ENCODE measurements at places on chromosomes 3 and 15.

- DNase-seq, result no peak
Measured at GRCh38 chr15:57455929-57456328, 79.6 kb downstream of the CGNL1 start.

GRCh38 chr3:159919873-159920272 is 68.8 kb upstream of the IL12A start:
- DNase-seq, result peak; percentile 78

DNA sequence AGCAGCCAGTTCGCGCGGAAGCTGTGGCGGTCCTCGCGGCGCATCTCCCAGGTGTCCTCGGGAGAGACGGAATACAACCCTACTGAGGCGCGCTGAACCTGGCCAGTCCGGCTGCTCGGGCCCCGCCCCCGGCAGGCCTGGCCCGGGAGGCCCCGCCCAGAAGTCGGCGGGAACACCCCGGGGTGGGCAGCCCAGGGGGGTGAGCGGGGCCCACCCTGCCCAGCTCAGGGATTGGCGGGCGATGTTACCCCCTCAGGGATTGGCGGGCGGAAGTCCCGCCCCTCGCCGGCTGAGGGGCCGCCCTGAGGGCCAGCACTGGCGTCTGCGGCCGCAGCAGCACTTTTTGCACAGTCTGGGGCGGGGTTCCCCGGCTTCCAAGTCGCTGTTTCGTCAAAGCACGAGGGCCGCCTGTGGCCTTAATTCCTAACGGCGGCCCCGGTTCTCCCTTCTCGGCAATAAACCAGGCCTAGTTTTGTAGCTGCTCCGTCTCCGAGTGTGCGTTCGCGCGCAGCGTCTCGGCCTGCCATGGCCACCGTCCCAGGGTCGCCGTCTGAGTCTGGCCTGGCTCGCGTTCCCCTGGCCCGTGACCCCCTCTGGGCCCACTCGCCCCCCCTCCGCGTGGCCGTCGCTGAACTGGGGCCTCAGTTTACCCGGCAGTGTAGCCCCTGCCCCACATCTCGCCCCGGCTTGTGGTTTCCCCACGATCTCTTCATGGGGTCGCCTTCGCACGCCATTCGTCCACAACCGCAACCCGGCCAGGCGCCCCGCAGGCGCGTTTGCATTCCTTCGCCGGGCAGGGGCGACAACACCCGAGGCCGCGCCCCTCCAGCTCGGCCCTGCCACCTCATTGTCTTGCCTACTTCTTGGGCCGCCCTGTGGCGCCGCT is 30.0 kb downstream of the NBEAL2 start:
- DNase-seq, result peak; percentile 94

DNA sequence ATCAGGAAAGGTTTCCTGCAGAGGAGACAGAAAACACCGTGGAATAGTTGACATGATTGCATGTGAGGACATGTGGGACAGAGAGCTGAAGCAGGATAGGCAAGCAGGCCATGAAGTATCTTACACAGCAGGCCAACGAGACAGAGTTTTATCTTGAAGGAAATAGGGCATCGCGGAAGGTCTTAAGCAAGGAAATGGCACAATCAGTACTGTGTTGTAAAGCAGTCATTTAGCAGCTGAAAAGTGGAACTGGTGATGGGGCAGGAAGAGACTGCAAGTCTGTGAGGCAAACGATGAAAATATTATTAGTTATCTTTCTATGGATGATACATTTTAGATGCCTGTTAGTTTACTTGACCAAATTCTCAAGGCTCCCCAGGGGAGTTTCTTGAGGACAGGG is 535.1 kb downstream of the SOX2 start:
- no peak for DNase-seq

GRCh38 chr3:148202386-148202785 is 495.3 kb upstream of the AGTR1 start:
- no peak for DNase-seq

- DNase-seq, result no peak
Measured at GRCh38 chr3:110680450-110680849, 391.2 kb upstream of the NECTIN3 start.

DNA sequence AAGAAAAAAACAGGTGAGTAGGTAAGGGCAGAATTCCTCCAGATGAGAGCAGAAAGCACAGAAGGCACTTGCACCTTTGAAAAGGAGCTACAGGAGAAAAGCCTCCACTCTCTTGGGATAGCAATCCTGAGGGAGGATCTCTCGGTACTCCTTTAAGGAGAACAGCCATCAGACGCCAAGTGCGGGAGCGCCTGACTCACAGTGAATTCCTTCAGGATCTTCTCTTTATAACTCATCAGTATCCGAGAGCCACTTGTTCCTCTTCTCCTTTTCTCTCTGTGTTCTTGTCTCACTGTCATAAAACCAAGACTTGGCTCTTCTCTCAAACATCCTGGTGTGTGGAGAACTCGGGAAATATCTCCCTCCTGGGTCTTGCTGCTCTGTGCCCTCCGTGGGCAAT is 10.1 kb upstream of the GOLGA8J start:
- DNase-seq, result no peak

GRCh38 chr3:11915621-11916424 is 69.1 kb upstream of the TAMM41 start:
- no peak for DNase-seq

- DNase-seq, result peak; percentile 44
Measured at GRCh38 chr3:184234224-184234623, 4.8 kb downstream of the VWA5B2 start.

DNA sequence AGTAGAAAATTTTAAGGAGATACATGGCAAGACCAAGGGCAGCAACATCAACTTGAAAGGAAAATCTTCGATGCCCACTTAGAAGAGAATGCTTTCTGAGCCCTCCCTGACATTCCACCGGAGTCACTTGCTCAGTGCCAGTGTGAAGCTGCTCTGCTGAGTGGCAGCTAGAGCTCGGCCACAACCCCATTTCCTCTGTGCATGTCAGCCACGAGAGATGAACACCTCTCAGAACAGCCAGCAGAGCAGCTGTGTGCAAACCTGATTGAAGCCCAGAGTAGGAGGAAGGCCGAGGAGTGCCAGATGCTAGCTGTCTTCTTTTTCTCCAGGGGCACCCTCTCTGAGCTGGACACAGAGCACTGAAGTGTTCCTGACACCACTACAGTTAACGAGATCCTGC is 12.2 kb downstream of the TARS3 start:
- DNase-seq, result no peak

GRCh38 chr3:122366379-122366749 is 16.7 kb downstream of the MIX23 start:
- DNase-seq, result no peak

DNA sequence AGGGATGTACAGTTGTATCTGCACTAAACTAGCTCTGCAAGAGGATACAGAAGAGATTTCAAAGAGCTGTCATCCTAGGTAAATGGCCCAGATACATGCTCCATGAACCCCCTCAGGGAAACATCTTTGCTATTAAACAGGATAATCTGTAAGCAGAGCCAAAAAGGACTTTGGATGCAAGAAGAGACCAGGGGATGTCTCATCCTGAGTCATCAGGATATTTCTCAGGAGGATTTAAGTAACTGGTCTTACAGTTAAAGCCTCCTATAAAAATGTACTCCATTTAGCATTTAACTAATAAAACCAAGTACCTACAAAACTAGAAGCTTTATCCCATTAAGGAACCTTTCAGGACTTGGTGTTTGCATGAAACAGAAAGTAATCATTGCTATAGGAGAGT is 48.2 kb upstream of the PHLDB2 start:
- DNase-seq, result peak; percentile 89

GRCh38 chr15:73196113-73196512 is 143.8 kb downstream of the NEO1 start:
- DNase-seq, result no peak

DNA sequence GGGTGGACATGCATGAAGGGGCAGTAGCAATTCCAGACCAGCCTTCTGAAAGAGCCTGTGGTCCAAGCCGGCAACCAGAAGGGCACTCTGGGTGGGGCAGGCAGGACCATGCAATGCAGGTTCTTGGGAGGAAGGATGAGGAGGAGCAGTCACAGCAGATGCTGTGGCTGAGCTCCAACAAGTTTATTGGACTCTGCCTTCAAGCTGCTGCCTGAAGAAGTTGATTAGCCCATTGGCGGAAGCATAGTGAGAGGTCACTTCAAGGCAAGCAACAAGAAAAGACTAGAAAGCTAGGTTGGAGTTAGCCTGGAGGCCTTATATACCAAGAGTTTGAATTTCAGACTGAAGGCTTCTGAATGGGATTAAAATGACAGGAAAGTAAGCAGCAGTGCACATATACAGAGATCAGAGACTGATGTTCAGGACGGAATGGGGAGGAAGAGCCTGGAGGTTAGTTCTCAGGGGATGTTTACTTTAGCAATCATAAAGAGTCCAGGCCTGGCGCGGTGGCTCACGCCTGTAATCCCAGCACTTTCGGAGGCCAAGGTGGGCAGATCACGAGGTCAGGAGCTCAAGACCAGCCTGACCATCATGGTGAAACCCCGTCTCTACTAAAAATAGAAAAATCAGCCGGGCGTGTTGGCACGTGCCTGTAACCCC is 39.9 kb downstream of the SFMBT1 start:
- DNase-seq, result no peak

DNA sequence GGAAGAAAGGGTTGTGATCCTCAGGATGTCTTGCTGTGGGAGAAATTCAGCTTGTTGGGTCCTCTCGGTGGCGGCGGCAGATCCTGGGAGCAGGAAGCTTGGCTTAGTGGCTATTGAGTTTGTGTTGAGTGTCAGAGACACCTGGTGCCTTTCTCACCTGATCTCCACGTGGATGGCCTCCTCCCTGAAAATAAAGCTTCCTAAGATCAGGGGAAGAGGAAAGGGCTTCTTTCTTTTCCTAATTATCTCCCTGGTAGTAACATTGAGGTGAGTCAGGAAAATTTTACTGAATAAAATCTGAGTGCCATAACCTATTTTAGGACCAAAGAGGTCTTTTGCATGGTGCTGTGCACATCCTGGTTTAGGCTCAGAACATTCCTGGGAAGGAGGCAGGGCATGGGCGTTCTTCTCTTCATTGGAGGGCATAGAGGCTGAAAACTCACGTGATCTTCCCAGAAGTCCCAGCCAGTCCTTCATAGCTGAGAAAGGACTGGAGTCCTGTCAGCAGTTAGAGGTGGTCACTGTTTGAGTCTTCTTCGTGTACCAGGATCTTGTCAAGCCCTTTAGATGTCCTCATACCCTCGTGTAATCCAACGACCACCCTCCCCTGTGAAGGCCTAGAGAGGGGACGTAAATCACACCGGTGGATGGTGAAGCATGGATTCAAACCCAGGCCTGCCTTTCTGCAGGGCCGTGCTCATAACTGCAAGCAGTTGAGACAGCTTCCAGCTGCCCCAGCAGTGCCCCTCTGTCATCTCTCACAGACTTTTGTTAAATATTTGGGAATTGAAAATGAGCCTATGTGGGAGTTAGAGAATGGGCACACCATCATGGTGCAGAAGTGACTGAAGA is 1.1 kb downstream of the CMTM8 start:
- DNase-seq, result no peak

DNA sequence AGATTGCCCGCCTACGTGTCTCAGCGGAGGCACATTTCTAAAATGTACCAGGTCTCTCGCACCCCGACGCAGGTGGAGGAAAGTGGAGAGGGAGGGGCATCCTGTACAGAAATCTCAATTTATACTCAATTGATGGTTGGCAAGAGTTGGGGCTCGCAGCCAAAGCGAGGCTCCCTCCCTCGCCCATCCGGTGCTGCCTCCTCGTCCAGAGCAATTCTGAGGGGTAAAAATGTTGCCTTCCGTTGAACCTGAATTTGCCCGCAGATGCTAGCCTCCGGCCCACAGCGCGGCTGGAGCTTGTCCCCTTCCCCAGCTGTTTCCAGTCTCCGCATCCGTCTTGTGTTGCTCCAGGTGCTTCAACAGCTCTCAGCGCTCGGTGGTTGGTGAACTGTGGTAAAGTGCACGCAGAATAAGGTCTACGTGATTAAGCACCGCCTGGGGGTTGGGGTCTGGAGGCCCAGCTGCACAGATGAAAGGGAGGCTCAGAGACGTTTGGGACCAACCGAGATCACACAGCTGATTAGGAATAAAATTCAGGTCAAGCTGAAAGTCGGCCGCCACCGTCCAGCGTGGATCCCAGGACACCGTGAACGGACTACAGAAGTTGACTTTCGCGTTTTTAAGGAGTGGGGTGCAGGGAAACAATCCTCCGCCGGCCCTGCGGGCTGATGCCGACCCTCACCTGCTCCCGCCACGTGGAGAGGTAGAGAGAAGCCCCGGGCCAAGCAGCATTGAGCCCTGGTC is 846 bp upstream of the POLG start:
- DNase-seq, result no peak

GRCh38 chr15:77604973-77605372 is 27.7 kb downstream of the LINGO1 start:
- DNase-seq, result no peak

GRCh38 chr15:77764095-77764494 is 131.4 kb upstream of the LINGO1 start:
- DNase-seq, result no peak

DNA sequence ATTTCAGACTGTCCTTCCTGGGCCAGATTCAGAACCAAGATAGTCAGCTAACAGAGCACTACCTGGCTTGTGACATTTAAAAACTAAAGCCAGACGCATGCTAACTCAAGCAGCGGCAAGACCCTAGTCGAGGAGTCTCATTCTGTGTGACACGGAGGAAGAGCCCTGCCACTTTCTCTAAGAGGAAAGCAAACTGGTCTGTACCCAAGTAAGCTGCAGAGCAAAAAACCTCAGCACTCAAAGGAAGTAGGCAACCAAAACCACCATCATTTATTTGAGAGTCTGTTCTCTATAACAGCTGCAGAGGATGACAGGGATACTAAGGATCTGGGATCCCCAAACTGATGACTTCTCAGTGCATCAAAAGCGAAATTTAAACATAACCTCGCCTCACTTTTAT is 152.1 kb downstream of the OSBPL10 start:
- DNase-seq, result no peak

GRCh38 chr15:65938604-65939003 is 69.3 kb downstream of the RAB11A start:
- no peak for DNase-seq

DNA sequence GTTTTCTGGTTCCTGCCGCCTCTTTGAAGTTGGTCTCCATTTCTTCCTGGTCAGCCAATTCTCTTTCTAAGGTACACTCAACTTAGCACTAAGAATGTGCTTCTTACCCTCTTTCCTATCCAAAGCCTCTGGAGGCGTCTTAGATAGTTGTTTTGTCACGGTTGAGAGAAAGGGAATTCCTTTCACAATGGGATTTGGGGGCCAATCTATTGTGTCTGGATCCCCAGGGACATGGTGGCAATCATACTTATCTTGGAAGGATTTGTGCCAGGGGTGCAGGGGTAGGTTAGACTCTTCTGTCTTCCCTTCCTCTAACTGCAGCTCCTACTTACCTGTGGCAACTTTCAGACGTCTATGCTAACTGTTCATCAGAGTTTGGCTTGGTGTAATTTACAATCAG is 287.1 kb downstream of the SOX2 start:
- no peak for DNase-seq

- DNase-seq, result no peak
Measured at GRCh38 chr3:42711491-42712343, 9.1 kb upstream of the HHATL start.

- no peak for DNase-seq
Measured at GRCh38 chr3:56919137-56919796, 117.5 kb upstream of the ARHGEF3 start.

GRCh38 chr3:142237891-142238290 is 12.5 kb upstream of the GK5 start:
- no peak for DNase-seq

- DNase-seq, result no peak
Measured at GRCh38 chr3:71873093-71873611, 88.2 kb upstream of the PROK2 start.

- peak; percentile 51 for DNase-seq
Measured at GRCh38 chr3:44476181-44476611, 1.3 kb downstream of the ZNF445 start.

Measured in fibroblast of skin of right quadriceps (primary cell).